Activated CD4-positive, alpha-beta T cell treated with anti-CD3 and anti-CD28 coated beads for 24 hours (primary cell): ENCODE measurements at places on chromosomes 4 and X.

DNA sequence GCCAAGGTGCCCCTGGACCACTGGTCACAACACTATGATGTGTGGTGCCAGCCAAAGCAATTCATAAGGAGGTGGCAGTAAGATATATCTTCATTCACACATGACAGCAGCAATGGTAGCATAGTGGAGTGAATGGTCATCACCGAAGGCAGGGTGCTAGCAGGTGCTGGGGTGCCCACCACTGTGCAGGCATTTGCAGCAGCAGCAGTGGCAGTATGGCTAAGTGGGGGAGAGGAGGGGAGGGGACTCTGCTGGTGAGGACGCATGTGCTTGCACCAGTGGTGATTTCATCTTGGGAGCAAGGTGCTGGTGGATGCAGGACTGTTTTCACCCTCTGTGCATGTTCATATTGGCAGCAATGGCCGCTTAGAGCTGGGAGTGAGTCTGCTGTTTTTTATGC lies 419.1 kb upstream of the KLHL4 start:
- DNase-seq = no peak

- DNase-seq = no peak
Observed at GRCh38 chr4:84847978-84848377, 118.5 kb downstream of the WDFY3 start.

DNA sequence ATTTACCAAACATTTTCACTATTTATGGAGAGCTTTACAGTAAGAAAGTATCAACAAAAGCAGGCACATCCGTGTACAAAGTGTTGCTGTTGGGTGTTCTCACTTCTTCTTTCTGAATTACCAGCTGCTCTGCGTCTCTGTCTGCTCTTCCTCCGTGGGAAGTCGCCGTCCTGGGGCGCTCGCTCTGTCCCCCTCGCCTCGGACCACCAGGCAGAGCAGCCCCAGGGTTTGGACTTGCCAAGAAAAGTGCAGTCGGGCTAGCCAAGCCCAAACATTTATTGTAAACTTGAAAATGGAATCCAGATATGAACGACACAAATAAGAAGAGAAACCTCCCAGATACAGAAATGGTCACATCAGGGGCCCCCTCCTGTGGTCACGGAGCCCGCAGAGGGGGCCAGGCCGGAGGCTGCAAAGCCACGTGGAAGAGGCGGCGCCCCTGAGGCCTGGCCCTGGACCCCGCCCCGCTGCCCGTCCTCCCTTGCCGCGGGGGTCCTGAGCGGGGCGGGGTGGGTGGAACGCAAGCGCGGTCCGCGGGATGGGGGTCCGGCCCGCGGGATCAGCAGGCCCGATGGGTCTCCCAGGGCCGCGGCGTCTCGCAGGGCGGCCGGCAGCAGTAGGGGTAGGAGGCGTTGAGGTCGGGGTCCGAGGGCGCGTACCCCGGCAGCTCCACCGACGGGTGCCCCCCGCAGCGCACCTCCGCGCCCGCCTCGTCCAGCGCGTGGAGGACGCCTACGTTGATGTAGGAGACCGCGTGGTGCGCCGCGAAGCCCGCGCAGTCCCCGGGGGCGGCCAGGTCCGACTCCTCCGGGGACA lies 1.5 kb downstream of the TMEM271 start:
- DNase-seq = no peak

DNA sequence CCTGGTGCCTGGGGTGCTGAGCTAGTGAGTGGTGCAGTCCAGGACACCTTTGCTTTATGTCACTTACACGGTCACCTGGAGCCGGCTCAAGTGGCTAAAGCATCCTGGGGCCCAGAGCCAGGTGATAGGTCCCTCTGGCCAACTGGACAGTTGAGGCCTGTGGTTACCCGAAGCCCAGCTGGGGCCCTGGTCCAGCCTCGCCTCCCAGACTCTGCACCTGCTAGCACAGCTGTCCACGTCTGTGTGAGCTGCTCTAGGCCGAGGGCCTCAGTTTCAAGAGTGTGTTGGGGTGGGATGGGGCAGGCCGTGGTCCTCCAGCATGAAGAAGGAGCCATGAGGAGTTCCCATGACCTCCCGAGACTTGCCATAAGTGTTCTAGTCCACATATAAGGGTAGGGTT lies 7.7 kb upstream of the ADD1 start:
- no peak for DNase-seq

- no peak for DNase-seq
Observed at GRCh38 chr4:185773419-185773818, 38.6 kb downstream of the SORBS2 start.

DNA sequence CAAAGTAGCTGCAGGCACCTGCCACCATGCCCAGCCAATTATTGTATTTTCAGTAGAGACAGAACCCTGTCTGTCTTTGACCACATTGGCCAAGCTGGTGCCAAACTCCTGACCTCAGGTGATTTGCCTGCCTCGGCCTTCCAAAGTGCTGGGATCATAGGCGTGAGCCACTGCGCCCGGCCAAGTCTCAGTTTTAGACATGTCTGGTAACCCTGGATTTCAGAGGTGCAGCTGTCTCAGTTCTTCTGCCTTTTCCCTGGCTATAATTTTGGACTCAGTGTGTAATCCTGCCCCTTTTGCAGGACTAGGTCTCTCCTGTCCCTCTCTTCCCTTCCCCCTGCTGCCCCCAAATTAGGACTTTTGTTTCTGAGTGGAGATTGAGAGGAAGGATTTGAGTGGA lies 46.6 kb downstream of the FAM193A start:
- DNase-seq = no peak

DNA sequence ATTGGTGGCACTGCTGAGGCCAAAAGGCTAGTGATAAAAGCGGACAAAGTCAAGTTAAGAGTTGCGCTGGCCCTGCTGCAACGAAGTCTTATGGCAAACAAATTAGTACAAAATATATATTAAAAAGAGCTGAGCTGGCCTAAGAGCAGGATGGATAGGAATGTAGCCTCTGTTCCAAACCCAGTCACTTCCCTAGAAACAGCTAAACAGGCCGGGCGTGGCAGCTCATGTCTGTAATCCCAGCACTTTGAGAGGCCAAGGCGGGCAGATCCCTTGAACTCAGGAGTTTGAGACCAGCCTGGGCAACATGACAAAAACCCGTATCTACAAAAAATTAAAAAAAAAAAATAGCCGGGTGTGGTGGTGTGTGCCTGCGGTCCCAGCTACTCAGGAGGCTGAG lies 32.4 kb upstream of the UGDH start:
- DNase-seq = no peak

DNA sequence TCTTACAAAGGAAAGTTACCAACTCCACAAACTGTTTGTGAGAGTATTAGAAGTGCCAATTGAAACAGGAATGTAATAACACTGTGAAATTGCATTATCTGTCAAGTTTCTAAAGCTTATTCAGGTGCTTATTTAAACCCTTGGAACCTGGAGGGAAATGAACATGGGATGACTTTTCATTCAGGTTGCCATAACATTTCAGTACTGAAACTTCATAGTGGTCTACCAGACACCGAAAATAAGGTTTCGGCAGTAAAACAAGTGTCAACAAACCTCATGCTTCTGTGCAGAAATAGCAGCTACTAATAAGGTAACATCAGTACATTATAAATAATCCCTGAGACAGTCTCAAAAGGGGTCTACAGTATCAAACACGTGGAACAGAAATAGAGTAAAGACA lies 890.7 kb upstream of the INTU start:
- DNase-seq = no peak

DNA sequence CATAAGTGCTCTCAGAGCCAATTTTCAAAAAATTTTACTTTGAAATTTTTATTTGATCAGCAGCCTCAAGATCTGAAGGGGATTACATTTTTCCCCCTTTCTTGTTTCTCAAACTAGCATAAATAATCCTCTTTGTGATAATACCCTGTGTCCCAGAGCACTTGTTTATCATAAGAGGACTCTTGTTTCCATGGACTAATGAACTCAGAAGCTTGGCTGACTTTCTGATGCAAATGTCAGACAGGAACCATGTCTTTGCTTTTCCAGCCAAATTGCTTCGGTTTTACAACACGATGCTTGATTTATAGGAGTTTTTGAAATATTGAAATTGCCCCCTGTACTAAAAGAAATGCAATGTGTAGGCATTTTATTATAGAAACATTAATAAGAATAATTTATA lies 859.3 kb upstream of the LCORL start:
- no peak for DNase-seq

GRCh38 chrX:101208152-101208905 lies 11.3 kb upstream of the DRP2 start:
- no peak for DNase-seq

DNA sequence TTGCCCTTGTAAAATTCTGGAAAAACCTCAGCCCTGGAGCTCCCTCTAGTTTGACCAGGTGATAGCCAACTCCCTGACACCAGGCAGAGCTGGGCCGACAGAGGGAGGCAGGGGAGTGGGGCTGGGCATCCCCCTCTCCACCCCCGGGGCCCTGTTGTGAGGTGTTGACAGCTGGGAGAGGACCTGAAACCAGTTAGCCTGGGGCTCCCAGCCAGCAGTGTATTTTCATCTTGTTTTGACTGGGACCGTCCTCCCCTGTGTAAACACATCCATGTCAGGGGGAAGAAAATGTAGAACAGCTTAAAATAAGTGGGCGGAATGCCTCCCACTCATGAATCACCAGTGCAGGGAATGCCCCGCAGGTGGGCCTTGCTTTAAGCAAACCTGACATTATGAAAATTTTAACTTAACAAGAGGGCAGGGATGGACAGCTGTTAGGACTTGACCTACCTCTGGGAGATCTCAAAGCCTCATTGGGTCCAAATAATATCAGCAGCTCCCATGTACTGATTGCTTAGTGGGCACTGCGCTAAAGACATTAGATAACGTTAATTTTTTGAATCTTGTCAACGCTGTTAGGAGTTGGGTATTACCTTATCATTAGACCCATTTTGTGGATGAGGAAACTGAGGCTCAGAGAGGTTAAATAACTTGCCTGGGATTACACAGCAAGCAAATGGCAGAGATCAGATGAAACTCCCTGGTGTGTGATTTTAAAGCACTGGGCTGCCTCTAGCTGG lies 45.9 kb downstream of the TSC22D3 start:
- DNase-seq = no peak

DNA sequence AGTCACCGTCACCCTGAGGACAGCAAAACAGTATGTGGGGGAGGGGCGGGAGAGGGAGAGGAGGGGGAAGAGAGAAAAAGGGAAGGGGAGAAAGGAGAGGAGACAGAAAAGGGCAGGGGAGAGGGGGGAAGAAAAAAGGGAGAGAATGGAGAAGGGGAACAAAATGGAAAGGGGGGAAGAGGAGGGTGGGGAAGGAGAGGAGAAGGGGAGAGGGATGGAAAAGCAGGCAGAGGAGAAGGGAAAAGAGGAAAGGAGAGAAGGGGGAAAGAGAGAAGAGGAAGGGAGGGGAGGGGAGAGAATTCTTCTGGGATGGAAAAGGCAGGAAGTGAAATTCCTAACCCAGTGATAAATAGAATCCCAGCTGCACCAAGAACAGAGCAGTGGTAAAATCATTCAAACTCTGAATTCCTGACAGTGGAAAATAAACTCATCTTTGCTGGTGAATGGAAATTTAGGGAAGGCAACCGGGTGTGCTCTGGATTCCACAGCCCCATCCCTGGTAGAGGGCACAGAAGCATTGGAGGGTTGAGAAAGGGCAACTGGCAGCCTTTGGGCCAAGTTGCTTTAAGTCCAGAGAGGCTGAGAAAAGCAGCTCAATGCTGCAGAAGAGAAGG lies 244.2 kb downstream of the BCOR start:
- DNase-seq = no peak

DNA sequence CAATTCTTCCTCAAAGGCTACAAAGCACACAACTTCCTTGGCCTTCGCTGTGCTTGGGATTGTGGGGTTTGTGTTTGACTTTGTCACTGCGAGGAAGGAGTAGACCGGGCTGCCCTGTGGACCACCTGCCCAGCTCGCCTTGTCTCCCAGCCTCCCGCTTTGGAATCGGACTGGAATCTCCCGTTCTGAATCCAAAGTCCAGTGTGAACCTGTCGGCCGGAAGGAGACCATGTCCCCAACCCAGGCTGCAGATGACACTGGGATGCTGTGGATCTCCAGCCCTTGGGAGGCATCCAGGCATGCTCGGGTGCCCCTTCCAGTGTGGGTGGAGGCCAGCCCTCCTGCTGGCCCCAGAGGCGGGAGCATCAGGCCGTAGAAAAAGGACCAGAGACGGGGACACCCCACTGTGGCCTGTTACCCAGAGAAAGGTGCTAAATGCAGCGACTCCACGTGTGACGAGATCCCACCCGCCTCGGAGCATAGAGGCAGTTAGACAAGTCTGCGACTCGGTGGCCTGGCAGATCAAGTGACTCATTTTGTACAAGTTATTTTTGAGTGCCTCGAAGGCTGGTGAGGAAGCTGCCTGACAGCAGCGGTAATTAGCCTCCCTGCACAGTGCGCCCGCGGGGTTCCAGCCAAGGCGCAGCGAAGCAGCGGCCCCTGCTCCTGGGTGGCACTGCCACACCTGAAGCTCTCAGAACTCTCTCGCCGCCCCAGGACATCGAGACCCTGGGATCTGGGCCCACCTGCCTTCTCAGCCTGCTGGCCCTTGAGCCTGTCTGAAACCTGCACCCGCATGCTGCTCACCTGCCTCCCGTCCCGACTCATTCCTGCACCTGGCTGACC lies 57.5 kb downstream of the ADRA2C start:
- DNase-seq = no peak

DNA sequence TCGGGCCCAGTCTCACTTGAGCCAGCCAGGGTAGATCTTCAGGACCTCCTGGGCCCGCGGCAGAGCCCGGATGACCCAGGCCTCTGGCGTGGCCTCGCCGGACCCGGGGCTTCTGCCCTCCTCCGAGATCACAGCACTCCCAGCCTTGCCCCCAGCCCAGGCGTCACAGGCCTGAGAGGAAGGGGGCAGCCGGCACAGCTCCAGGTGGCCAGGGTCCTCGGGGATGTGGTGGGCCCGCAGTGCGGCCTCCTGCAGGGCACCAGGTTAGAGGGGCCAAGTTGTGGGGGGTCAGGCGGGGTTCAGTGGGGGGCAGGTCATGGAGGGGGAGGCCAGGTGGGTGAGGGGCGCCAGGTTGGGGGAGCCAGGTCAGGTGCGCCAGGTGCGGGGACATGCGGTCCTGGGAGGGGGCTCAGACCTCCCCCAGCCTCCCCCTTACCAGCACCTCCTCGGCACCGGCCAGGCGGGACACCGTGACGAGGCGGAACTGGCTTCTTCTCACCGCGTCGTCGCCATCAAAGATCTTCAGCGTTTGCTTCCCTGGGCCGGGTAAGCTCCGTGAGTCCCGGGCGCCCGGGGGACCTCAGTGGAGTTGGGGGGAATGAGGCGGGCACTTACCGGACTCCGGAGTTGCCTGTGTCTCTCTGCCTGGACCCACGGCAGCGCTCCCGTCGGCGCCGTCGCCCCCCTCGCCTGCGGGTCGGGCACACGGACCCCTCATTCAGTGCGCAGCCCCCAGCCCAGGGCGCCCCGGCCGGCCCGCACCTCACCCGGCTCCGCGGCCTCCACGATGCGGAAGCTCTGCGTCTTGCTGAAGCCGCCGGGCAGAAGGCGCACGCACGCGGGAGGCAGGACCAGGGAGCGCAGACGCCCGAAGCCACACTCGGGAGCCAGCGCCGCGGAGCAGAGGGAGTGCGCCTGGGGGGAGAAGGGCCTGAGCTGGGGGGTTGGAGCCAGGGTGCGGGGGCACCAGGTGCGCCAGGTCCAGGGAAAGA lies 6.0 kb downstream of the DGKQ start:
- no peak for DNase-seq

GRCh38 chrX:108034725-108035124 lies 10.1 kb upstream of the VSIG1 start:
- no peak for DNase-seq
